GM18507 (cell line): ENCODE measurements at places on chromosomes 3 and 15.

GRCh38 chr3:12372741-12373280 lies 83.9 kb downstream of the PPARG start:
- no peak for DNase-seq

DNA sequence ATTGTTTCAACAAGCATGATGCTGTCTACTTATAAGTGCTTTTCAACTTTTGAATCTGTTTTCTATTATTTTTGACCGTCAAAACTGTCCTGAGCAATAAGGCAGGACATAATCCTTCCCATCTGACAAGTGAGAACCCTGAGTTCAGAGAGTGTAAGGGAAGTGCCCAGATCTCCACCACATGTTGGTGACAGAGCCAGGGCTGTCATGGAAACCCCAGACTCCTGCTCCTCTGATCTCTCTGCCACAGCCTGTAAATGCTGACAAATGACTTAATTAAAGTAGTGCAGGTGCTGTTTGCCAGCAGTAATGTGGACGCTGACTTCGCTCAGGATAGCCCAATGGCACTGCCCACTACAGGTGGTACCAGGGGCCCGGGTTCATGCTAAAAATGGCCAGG lies 40.3 kb downstream of the SPSB4 start:
- no peak for DNase-seq

DNA sequence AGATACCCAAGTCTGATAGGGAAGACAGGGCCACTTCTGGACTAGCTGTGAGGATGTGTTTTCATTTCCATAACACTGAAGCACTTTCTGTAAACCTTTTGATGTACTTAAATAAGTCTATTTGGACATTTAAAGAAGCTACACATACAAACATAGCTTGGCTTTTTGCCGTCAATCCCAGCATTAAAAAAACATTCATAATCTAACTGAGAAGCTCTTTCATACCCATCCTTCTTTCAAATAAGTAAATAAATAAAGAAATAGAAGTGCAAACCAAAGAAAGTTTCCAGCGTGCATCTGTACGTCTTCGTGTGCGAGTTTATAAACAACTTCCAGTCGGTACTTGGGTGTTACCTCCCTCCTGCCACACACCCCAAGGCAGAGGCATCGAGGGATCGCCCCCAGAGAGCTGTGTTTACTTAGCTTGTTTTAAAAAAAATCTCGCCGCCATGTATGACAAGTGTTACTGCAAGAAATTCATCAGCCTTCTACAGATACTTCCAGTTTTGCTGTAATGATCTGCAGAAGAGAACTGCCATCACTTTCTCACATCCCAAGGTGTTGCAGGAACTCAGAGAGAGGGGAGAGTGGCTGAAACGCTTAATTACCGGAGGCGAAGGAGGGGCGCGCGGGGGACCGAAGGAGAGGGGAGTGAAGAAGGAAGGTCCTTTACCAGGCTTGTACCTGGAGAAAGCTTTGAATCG lies 9.0 kb upstream of the MEIS2 start:
- DNase-seq, result no peak

- DNase-seq, result no peak
Measured at GRCh38 chr3:115760716-115761115, 137.4 kb downstream of the GAP43 start.

- DNase-seq, result no peak
Measured at GRCh38 chr3:294096-294495, 97.5 kb downstream of the CHL1 start.

- no peak for DNase-seq
Measured at GRCh38 chr3:190537146-190537545, 23.3 kb downstream of the IL1RAP start.

- DNase-seq, result no peak
Measured at GRCh38 chr3:156211583-156211982, 91.2 kb downstream of the KCNAB1 start.

- DNase-seq, result no peak
Measured at GRCh38 chr3:52860424-52860768, 25.6 kb upstream of the MUSTN1 start.

DNA sequence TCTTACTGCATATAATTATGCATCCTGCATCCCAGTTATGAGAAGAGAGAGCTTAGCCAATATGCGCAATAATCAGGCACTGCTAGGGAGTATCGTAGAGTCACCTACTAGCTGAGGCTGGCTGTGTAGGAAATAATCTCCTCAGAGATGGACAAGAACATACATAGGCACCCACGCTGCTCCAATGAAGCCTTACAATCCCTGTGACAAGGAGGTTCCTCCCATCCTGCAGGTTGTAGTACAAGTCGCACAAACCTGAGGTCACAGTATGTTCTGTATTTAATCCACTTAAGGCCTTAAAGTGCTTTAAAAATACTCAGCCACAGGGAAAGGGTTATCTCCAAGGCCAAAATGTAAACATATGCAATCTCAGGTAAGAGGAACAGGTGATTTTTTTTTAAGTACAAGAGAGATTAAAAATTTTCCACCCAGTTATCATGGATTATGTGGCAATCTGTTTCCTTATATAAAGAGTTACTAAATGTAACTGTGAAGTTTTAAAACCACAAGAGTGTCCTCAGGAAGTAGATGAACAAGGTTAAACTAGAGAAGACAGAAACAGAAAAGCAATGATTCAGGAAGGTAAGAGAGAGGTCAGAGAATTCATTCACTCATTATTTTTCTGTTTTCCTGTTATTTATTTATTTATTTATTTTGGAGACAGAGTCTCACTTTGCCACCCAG lies 7.5 kb upstream of the COLQ start:
- DNase-seq, result no peak

GRCh38 chr3:99559196-99559595 lies 79.2 kb upstream of the COL8A1 start:
- DNase-seq, result no peak

DNA sequence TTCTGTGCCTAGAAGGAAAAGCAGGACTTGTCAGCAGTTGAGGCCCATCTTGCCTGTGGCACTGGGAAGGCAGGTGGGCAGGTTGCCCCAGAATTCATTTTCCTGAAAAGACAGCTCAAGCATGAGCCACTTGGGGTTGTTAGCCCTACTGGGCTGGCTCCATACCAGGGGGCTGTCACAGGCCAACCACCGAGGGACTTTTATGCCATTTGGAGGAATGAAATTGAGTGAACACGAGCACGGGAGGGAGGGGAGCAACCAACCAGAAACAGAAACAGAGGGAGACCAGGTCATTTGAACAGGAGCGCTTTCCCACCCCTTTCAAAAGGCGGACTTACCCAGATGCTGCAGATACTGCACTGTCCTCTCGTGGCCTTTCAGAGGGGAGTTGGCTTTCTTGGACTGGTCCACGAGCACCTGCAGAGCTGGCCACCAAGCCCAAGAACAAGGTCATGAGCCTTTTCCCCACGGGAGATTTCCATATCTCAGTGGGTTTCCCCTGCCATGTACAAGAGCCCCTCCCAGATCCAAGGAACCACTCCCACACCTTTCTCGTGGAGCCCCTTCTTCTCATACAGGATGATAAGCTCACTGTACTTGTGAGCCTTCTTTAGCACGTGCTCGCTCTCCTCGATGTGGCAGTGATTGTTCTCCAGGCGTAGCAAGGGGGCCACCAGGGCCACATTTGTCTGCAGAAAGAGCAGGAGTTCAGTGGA lies 9.9 kb upstream of the PLA2G4F start:
- no peak for DNase-seq

DNA sequence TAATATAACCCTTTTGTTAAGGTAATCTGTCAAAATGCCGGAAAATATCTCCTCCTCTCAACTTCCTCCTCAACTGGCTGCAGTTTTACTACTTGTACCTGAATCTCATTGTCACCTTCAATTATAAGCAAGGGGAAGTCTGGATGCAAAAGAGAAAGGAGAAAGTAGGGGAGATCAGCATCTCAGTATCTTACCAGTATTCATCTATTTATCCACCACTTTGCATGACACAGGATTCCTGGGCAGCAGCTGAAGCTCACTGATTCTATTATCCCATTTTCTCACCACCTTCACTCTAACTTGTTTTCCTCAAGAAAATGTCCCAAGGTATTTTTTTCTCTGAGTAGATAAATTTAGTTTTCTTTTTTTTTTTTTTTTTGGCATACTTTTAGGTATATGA lies 440.5 kb upstream of the CBLB start:
- no peak for DNase-seq

DNA sequence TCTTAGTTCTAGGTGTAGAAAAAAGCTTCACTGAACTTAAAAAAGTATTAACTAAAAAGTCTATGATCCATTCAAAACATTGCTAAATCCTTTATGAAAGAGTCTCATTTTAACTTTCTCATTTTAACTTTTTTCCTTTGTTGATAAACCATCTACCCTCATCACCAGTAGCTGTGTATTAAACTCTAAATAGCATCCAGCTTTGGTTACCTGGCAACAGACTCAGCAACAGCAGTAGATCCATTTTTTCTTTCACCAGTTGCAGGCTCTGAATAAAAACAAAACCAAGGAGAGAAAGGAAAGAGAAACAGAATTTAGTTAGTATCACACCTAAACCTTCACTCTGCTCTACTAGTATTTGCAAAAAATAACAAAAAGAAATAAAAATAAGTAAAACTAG lies 51.6 kb downstream of the TP53BP1 start:
- no peak for DNase-seq

DNA sequence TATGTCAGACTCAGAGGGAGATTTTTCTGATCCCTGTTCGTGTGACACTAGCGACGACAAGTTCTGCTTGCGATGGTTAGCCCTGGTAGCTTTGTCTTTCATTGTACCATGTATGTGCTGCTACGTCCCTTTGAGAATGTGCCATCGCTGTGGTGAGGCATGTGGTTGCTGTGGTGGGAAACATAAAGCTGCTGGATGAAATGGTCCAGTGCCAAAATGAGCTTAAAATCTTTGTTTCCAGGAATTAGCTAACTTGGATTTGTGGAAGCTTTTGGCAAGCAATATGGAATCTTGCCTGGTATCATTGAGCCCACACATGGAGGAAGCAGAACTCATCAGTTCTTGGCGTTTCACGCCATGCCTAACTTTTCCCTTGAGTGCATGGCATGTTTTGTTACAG lies 98.8 kb downstream of the SPRED1 start:
- DNase-seq, result no peak

DNA sequence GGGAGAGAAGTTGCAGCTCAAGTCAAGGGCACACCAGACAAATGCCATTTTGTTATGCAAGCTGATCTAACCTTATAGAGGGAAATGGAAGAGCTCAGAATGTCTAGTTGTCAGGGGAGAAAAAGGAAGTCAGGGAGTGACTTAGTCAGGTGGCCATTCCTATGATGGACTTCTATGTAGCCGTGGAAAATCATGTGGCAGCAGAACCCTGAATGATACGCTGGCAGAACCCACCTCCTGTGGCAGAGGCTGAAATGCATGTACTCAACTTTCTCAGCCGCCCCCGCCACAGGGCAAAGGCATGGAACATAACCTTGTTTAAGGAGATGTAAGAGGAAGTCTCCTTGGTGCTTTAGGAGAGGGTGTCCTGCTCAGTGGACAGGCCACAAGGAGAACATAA lies 37.7 kb upstream of the PARL start:
- no peak for DNase-seq

- no peak for DNase-seq
Measured at GRCh38 chr3:63976872-63977200, 46.5 kb downstream of the PSMD6 start.

DNA sequence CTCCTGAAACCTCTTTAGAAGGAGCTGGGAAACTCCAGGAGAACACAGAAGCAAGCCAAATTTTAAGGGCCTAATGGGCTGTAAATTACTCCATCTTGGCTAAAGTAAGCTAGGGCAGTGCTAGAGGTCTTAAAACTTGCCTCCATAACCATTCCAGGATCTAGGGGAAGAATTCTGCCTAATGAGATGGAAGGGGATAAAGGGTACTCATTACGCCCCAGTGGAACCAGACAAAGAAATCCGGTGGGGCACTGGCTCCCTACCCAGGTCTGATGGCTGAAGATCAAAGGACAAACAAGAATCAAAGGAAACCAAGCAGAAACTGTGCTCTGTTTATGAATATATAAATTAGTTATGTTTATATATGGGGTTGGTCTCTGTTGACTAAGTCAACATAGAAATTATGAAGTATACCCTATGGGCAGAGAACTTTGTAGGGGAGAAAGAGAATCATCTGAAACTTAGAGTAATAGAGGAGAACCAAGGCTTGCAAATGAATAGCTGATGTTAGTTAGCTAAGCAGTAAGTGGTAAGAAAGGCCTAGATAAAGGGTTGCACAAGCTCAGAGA lies 57.8 kb downstream of the NCEH1 start:
- no peak for DNase-seq

- no peak for DNase-seq
Measured at GRCh38 chr15:58058729-58059128, 6.8 kb downstream of the ALDH1A2 start.

GRCh38 chr3:25292595-25292994 lies 135.5 kb upstream of the RARB start:
- no peak for DNase-seq

DNA sequence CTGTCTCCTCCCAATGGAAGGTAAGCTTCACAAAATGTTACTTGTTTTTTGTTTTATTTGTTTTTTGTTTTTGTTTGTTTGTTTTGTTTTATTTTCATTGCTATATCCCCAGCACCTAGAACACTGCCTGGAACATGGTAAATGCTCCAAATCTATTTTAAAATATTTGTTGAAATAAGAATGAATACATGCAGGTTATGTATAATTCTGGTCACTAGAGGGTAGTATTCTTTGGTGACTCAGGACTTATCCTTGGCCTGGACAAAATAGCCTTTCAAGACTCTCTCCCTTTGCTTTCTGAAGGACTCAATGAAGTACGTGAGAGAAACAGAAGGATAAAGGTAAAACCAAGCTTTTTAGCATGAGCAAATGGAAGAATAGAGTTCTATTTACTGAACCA lies 46.9 kb upstream of the PPP2R3A start:
- no peak for DNase-seq

DNA sequence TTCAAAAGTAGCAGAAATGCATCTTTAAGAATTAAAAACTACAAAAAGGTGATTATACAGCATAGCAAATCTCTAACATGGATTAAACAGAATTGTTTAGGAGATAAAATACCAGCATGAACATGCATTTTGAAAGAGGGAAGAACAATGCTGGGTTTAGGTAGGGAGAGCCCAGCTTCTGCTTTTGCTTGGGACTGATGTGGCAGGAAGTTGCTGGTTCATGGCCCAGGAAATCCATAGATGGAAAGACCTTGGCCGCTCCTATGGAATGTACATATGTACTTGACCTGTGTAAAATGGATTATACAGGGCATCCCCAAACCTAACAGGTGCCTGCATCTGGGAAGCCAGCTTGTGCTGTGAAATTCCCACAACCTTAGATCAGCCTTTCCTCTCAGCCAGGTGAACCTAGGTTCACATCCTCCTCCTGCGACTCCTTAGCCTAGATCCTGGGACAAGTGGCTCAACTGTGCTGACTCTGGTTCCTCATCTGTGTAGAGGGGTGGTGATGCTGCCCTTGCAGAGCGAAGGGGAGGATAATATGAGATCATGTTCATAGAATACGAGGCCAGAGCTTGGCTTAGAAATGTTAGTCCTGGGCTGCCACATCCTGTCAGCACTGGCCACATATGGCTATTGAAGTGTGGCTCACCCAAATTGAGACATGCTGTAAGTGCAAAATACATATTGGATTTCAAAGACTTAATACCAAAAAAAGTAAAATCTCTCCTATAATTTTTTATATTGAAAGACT lies 47.0 kb upstream of the PLXNA1 start:
- DNase-seq, result no peak

- DNase-seq, result no peak
Measured at GRCh38 chr3:71311661-71312046, 271.9 kb downstream of the FOXP1 start.
